Activated CD8-positive, alpha-beta memory T cell treated with anti-CD3 and anti-CD28 coated beads for 48 hours (primary cell): ENCODE measurements at places on chromosomes 6 and 20.

DNA sequence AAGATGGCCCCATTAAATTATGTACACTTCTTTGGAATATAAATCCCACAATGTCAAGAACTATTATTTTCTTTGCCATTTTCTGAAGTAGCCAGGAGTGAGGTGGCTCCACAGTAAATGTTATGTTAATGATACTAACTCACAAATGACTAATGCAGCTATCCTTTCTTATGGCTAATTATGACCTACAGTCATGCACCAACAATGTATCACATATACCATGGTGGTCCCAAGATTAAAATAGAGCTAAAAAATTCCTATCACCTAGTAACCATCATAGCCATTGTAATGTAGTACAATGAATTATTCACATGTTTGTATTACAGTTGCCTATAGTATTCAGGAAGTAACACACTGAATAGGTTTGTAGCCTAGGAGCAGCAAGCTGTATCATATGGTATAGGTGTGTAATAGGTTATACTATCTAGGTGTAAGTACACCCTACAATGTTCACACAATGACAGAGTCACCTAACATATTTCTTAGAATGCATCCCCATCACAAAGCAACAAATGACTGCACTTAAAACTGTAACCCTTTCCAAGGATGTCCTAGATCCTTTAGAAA lies 15.3 kb downstream of the ECHDC1 start:
- no peak for DNase-seq

GRCh38 chr6:46909371-46909770 lies 12.4 kb downstream of the ADGRF5 start:
- DNase-seq: no peak

GRCh38 chr20:6579417-6579816 lies 188.1 kb upstream of the BMP2 start:
- no peak for DNase-seq

DNA sequence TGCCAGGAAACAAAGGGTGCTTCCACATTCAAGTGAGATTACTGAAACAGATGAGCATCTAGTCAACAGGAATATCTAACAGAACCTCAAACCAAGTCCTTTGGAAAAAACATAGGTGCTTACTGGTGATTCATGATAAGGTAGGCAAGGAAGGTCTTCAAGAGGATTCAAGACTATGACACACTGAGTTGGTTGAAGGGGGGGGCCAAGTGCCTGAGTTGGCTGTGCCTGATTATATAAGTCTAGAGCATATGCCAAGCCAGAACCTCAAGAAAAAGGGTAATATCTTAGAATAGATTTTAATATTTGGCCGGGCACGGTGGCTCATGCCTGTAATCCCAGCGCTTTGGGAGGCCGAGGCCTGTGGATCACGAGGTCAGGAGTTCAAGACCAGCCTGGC lies 63.7 kb downstream of the LYRM4 start:
- DNase-seq: no peak

DNA sequence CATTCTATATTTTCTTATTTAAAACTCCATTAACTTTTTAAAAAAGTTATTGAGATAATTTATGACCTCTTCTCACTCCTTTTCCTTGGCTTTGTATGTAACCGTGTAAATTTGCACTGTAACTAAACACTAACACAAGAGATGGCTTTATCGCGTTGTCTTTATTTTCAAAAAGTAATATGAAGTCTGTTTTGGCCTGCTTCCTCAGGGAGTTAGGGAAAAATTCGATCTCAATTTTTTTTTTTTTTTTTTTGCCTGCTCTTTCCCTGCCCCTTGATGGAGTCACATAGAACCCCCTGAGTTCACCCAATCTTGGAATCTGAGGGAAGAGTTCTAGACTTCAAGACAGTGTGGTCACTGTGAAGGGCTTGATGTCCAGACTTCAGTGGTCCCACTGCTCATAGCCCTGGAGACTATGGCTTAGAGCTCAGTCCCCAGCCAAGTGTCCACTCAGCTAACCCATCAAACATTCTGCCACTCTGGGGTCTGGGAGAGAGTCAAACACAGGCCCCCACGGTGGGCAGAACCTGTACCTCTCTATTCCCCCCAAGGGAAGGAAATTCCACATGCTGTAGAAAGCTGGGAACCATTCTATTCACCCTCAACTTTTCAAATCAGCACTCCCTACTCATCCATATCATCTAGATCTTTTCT lies 15.7 kb upstream of the TBC1D22B start:
- no peak for DNase-seq

DNA sequence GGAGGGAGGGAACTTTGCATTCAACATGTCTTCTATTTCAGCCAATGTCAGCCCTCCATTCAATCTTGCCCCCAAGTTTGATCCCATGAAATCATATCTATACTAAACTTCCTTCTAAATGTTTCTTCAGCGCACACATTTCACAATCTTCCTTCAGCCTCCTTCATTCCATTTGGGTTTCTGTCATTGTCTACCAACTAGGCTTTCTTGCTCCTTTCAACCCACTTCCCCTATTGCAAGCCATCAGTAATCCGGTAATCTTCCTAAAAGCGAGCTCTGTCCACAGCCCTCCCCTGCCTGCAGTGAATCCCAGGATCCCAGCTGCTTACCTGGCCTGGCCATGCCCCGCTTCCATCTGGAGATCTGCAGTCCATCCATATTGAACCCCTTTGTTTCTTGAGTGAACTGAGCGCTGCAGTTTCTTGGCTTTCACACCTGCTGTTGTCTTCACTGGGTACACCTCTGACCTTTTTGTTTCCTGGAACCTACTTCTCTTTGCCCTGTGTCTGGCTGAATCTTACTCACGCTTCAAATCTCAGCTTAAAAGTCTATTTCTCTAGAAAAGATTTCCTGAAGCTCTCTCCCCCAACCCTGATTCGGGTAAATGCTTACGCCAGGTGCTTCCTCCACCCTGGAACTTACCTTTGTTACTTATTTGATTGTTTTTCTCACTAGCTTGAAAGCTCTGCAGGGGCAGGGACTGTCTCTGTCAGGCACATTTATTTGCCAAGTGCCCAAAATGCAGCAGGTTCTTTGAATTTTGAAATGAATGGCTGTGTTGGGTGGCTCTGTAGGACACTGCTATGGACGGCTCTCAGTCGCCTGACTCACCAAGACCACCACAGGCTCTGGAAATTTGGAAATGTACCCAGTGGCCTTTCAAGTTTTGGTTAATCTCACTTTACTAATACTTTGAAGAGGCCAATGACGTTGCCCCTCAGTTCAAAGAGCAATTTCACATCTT lies 50.3 kb downstream of the ADTRP start:
- no peak for DNase-seq
